Activated T-helper 1 cell treated with anti-CD3 and anti-CD28 coated beads, Interleukin-2, amount 50 U/mL, for 16 hours (primary cell): ENCODE measurements at places on chromosomes 3 and 15.

DNA sequence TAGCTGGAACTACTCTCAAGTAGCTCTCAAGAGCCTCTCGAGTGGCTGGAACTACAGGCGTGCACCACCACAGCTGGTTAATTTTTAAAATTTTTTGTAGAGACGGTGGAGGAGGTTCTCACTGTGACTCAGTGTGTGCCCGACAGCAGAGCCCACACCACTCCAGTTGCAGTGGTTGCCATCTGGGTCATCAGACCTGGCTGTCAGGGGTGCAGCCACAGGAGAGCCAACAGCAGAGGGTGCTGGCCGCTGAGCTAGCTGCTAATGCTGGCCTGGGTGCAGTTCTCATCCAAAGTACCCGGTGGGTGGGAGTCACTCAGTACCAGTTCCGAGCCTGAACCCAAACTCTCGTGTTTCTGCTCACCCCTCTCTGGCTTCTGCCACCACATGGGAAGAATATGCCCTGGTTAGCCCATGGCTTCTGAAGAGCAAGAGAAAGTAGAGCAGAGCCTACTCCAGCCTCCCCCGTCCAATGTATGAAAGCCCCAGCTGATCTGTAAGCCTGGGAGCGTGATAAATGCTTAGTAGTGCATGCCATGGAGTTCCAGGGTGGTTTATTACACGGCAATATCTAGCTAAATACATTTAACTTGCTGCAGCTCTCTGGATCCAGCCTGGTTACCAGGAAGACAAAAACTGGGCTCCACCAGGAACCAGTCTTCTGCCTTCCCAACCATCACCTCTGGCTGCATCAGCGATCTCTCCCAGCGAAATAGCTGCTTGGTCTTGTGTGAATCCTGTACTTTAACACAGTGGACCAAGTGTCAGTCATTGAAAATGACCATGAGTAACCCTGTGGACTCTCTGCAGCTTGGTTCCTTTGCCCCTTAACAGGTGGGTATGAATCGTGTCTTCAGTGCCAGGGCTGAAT is 17.1 kb downstream of the UMPS start:
- no peak for DNase-seq

DNA sequence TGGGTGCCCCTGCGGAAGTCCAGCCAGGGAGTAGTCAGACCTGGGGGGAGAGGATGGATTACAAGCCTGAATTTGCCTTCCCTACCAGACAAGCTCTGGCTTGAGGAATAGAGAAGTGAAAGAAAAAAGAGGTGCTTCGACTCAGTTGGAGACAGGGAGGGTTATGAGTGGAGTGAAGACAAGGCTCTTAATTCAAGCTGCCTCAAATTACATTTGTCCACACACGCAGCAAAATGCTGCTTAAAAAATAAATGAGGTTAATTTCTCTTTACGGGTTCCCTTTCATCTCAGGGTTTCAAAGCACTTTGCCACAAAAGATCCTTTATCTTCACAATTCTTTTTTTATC is 49.0 kb upstream of the SLC4A7 start:
- DNase-seq, result no peak

- DNase-seq, result no peak
These were observed 13.6 kb downstream of the PRR20G start for GRCh38 chr3:127274200-127274760.

GRCh38 chr3:121223116-121223515 is 315.1 kb downstream of the STXBP5L start:
- no peak for DNase-seq

GRCh38 chr15:95574053-95574452 is 756.4 kb upstream of the NR2F2 start:
- no peak for DNase-seq

GRCh38 chr15:79981831-79982455 is 10.9 kb upstream of the BCL2A1 start:
- no peak for DNase-seq

DNA sequence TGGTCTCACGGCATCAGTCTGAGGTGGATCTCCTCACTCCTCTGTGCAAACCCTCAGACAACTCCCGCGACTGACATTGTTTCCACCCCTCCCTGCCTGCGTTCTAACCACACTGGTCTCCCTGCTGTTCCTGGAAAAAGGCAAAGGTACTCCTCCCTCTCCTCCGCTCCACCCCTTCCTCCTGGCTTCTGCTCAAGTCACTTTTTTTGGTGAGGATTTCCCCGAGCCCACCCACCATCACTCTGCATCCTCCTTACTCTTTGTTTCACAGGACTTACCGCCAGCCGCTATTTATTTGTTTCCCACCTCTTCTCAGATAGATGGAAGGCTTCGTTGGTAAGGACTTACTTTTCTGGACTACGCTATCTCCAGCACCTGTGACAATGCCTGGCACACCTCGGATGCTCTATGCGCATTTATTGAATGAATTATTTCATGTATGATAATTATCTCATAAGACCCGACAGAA is 25.6 kb downstream of the PRR23E start:
- no peak for DNase-seq

GRCh38 chr3:193231201-193231600 is 9.8 kb upstream of the PLAAT1 start:
- no peak for DNase-seq

DNA sequence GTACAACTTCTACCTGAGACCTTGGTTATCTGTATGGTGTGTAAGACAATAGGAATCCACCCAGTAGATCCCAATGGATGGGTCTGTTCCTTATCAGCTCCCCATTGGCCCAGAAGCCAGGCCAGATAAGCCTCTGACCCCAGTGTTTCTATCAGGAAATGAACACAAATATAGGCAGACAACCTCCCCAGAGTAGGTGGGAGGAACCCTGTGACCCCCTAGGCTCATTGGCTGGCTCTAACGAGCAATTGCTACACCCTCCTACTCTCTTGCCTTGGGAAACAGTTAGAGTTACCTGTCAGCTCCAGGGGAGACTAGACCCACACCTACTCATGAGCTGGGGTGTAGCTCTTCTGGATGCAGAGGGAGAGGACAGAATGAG is 299.9 kb downstream of the UACA start:
- DNase-seq, result no peak

DNA sequence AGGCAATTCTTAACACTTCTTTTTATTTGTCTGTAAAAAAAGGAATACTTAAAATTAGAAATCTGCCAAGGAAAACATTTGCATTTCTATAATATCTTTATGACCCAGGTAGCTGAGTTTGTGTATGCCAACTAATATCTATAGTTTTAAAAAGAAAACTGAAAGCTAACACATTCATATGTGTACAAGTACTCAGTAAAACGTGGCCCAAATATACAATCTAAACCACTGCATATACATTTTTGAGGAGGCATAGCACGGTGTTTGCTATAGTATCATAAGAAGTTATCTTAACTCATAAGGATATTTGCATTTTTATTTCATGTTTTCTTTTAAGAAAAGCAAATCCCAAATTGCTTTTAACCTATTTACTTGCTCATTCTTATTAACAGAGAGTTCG is 172.7 kb downstream of the ZBTB20 start:
- no peak for DNase-seq

DNA sequence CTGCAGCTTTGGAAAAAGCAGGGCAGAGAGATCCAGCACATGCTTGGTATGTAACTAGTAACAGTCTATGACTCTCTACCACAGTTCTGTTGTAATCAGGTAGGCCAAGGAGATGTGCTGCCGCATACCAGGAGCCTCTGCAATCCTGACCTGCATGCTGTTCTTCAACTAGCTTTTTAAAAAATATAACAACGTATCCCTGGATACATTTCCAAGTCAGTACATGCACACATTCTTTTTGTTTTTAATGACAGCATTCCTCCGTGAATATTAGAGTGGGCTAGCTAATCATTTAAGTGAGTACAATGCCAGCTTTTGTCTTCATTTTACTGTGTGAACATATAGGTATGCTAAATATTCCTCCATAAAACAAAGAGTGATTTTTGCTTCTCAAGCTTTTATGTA is 437.8 kb downstream of the RBMS3 start:
- no peak for DNase-seq
